ENCODE measurements at places on chromosomes 7 and 10. TPM values are rescaled to one million over a fixed set of nuclear protein-coding genes. Genes with fewer than 3 reads are reported as not detected.

Gene HOXA5
- total RNA-seq, result not detected

GRCh38 chr7:105245398-105246114, 143.2 kb downstream of the SRPK2 start:
- DNase-seq, result no peak

GRCh38 chr10:72146071-72146470, 57.7 kb upstream of the SPOCK2 start:
- no peak for DNase-seq

- no peak for DNase-seq
Measured at GRCh38 chr10:2658780-2659179, 408.6 kb upstream of the PFKP start.

DNA sequence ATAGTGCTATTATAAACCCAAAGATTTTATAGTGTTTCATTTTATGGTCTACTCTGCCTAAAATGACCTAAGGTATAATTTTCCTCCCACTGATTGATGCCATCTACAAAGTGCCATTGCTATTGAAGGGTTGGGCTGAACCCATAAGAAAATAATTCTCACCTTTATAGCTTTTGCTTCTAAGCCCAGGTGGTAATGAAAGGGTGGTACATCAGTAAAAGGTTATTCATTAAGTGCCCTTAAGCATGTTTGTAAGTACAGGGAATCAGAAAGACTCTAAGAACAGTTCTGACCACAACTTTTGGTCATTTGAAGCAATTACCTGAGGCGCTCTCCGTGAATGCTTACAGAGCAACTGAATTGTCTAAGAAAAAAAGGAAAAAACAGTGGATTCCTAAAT, 1247.3 kb downstream of the NXPH1 start:
- no peak for DNase-seq
